Activated T-cell treated with anti-CD3 and anti-CD28 coated beads, Interleukin-2, amount 50 U/mL, for 48 hours (primary cell): ENCODE measurements at places on chromosomes 11 and 22.

DNA sequence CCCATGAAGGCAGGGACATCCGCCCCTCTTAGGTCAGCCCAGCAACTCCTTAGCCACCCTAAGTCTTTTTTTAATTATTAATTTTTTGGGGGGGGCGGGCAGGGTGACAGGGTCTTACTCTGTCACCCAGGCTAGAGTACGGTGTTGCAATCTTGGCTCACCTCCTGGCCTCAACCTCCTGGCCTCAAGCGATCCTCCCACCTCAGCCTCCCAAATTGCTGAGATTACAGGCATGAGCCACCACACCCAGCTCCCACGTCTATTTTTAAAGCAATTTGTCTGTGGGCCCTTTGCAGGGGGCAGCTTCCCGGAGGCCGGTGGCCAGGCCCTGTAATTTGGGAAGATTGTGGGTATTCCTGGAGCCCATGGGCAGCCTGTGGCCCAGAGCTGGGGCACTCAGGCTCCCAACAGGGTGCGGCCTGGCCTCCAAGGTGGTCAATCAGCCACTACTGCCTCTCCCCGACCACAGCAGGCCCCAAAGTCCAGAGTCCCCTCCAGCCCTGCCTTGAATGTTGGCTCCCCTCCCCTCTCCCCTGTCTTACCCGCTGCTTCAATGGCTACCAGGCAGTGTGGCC, 27.2 kb downstream of the CREB3L1 start:
- no peak for DNase-seq

DNA sequence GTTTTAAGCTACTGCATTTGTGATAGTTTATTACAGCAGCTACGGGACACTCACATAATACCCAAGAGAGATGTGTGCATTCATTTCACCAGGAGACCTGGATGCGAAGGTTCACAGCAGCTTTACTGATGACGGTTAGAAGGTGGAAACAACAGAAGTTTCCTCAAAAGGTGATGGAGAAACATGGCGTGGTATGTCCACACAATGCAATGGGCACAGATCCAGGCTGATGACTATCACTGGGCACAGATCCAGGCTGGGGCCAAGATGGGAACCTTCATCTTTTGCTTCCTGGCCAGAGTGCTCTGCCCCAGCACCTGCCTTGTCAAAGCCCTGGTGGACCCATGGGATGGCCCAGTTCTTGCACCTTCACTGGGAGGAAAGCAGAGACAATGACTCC, 30.6 kb upstream of the RFPL3 start:
- no peak for DNase-seq

- DNase-seq = no peak
These were observed 1.4 kb downstream of the MS4A6E start for GRCh38 chr11:60328460-60328859.

GRCh38 chr22:19917389-19918138, 24.0 kb upstream of the COMT start:
- no peak for DNase-seq

DNA sequence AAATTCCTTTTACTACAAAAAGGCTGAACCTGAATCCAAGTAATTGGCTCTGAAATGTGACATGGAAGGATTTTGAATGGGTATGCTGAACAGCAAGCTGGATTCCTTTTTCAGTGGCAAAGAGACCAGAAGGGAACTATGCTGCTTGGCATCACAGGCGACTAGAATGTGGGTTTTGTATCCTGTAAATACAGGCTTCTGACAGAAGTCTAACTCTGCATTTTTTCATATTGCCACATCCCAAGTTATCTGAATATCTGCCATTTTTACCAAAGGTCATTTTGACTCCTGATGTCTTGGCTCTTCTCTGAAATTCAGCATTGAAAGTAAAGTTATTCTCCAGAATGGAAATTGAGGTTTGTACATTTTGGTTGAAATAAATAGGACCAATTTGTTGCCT, 145.7 kb downstream of the ARHGAP42 start:
- no peak for DNase-seq

GRCh38 chr11:19632499-19632834, 80.2 kb upstream of the NAV2 start:
- no peak for DNase-seq

DNA sequence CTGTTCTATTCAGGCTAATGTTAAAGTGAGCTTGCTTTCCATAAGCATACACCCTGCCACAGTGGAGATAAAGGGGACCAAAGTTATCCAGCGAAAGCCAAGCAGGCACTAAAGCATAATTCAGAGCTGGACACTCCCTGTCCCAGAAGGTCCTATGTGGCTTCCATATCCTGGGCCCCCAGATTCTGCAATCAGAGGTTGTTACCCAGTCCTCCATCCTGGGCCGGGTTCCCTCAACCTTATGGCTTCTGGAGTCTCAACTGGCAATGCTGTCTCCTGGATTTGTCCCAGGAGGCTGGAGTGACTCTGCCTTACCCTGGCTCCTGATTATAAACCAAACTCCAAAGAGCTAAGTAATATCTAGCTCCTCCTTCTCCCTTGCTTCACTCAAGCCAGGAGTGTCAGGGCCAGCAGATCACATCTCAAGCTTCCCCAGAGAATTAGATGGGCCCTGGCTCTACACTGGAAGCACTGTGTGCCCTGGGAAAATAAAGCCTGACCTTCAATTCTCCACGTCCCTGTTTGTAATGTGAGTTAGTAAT, 14.0 kb upstream of the SMIM35 start:
- no peak for DNase-seq

DNA sequence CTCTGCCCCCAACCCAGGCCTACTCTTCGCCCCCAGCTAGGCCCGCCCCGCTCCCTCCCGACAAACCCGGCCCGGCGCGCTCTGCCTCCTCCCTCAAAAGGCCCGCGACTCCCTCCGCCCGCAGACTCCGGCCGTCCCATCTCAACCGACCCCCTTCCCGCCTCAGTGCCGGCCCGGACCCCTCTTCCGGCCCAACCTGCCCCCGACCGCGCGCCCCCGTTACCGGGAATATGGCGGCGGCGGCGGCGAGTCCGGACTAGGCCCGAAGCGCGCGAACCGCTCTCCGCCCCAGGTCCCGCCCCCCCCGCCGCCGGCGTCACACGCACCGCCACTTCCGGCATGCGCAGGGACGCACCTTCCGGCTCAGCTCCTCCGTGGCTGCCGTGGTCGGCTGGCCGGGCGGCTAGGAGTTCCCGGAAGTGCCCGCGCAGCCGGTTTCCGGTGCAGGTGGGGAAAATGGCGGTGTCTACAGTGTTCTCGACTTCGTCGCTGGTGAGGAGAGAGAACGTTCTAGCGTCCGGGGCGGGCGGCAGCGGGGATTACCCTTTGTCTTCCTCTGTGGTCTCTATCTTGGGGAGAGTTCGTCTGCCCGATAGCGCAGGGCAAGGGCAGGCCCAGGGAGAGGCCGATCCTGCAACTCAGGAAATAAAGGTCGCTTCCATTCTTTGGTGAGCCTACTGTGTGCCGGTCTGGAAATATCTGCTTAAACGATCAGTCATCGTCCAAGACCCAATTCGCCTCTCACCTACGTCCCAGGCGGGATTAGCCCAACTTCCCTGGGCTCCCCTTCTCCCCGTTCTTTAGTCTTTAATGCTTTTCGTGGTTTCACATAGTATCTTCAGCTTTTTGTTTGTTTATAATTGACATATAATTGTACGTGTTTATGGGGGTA, at the start of the genes CPSF7 and SDHAF2:
Gene CPSF7 (minus strand): TSS at position 285 of the 892 bp plus-strand sequence. CDS start 740 bp downstream, outside the sequence.
Gene SDHAF2 (plus strand): TSS at position 434 of the 892 bp plus-strand sequence. CDS start 23 bp downstream, at position 457.
- peak; percentile 99 for DNase-seq

GRCh38 chr11:23336961-23337360, 476.7 kb upstream of the CCDC179 start:
- DNase-seq = no peak

DNA sequence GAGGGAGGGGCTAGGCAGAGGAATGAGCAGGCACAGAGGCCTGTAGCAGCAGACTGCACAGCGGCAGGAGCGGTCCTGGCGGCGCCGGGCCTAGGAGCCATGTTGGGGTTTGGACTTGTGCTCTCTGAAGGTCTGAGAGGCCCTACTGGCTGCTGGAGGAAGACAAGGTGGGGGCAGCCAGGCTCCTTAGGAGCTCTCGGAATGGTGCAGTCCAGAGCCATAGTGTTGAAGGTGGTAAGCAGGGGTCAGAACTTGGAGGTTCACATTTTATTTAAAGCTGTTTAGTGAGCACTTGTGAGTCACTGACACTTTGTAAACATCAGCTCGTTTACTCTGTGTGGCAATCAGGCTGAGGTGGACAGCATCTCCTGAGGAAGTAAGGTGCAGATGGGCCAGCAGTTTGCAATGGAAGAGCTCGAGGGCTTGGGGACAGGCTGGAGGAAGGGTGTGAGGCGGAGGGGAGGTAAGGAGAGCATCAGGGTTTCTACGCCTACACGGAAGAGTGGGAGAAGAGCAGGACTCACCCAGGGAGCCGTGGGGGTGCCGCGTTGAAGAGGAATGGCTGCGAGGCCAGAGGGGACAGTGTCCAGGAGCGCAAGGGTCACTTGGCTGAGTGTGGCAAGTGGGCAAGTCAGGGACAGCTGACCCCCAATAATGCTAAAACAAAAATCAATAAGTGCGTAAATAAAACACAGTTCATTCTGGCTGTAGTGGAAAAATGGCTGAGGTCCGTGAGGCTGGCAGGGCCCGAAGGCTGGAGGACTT, 10.0 kb upstream of the TMEM191C start:
- no peak for DNase-seq

- DNase-seq = no peak
These were observed 292.2 kb upstream of the MPPED2 start for GRCh38 chr11:30878400-30878799.

GRCh38 chr22:25334162-25334490, 114.7 kb downstream of the CRYBB2 start:
- DNase-seq = peak; percentile 73

- DNase-seq = no peak
These were observed 45.9 kb upstream of the TEAD1 start for GRCh38 chr11:12628314-12628713.

- DNase-seq = no peak
These were observed 16.7 kb downstream of the MMP7 start for GRCh38 chr11:102513869-102514268.

DNA sequence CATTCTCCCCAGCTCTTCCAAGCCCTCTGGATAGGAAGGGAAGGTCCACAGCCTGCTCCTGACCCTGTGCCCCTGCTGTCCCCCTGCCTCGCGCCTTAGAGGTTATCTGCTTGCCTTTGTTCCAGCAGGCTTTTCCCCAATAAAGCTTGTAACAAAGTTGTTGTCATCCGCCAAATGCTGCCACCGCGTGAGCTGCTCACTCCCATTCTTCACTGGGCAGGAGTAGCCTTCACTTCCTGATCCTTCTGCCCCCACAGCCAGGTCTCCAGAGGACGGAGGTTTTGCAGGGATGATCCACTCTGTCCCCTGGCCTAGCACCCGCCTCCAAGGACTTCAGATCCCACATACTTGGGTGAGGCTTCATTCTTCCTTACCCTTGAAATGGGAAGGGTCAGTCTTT, 94.0 kb upstream of the RASSF10 start:
- no peak for DNase-seq

DNA sequence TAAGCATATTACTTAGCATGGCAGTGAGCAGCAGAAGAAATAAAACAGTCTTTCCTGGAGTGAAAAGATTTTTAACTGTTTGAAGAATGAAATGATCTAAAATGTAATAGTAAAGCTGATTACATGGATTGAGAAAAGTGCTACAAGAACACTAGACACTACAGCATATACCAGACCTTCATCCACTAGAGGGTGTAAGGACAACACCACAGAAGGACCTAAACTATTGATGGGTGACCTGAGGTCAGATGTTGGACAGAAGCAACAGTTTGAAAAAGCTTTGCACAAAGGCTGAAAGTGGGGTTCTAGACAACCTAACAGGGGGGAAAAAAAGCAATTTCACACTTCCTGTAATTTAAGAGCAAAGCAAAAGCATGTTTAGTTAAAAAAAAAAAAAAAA, 97.7 kb downstream of the RBFOX2 start:
- DNase-seq = no peak
